ENCODE measurements at places on chromosomes 4 and X. TPM values are rescaled to one million over a fixed set of nuclear protein-coding genes. Genes with fewer than 3 reads are reported as not detected.
A peak's percentile ranks its signal among the peaks of the same experiment; 100 is the strongest.

Gene PRDM8
- 1.6 TPM for total RNA-seq

GRCh38 chrX:80792205-80792604 is 17.5 kb downstream of the BRWD3 start:
- DNase-seq: no peak

Gene GPC3
- 1.6 TPM for total RNA-seq

Gene NEIL3
- 0.16 TPM for total RNA-seq

GRCh38 chrX:153319295-153320046 is 2.1 kb downstream of the PNMA6F start:
- no peak for DNase-seq

DNA sequence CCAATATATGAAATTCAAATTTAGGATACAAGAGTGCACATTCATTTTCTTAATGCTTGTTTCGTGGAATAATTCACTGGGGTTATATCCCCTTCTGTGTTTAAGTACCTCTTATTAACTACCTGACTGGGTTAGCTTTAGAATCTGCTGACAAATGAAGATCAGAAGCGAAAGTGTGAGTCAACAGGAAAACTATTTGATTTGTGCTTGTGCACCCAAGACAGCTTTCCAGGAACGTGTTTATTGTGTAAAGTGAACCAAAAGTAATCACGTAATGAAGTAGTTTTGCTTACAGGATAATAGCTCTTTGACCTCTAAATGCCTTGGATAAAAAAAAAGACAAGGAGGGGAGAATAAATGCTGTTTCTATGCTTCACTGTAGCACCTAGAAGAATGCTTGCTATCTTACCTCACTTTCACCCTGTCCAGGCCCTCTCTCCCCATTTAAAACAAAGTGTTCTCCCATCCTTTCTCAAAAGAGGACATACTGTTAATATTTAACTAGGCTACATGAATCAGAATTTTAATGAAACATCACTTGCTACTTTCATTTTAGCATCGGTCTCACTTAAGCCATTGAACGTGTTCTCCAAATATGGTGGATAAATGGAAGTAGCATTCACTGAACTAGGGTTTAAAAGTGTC is 141.9 kb downstream of the THOC2 start:
- no peak for DNase-seq

DNA sequence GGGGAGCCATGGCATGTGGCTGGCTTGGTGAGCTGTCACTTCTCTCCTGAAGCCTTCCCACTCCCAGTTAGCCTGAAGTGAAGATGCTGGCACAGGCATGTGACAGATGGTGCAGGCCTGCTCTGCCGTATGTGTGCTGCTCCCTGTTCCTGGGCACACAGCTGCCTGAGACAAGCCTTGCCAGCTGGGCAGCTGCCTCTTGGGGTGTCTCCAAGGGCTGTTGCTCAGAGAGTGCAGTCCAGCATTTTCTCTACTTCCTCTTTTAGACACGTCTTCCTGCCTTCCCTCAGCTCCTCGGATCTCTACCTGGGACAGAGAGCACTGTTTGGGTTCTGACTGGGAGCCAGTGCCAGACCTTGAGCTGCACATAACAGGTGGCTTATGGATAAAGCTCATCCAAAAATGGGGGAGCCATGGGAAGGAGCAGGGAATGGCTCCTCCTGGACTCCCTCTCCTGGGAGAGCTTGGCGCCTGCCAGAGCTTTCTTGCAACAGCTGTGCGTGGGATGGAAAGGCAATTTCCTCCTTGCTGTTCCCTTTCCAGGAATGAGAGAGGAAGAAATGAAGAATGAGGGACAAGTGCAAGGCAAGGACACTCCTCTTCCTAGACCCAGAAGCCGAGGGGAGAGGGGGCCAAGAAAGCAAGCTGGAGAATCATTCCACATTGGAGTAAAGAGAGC is 132.9 kb downstream of the MSL3 start:
- DNase-seq: no peak

GRCh38 chr4:138062929-138063328 is 179.2 kb downstream of the SLC7A11 start:
- DNase-seq: no peak

DNA sequence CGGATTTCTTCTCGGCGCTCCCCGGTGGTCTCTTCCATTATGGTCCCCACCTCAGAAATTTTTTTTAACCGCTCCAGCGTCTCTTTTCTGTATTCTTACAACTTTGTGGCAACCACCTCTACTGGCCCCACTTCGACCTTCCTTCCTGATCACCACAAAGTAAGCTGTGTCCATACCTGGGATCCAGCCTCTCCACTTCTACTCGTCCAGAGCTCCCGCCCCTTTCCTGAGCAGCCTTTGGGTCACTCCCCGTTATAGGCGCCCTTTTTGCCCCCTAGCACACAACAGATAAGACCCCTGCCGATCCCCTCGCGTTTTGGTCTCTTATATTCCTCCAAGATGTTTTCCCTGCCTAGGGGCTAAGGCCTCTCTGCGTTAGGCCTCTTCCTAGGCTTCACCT is 557 bp downstream of the PIGG start:
- DNase-seq: no peak

Gene RBM46
- 0.13 TPM for total RNA-seq

Gene OPRPN
- total RNA-seq: not detected

DNA sequence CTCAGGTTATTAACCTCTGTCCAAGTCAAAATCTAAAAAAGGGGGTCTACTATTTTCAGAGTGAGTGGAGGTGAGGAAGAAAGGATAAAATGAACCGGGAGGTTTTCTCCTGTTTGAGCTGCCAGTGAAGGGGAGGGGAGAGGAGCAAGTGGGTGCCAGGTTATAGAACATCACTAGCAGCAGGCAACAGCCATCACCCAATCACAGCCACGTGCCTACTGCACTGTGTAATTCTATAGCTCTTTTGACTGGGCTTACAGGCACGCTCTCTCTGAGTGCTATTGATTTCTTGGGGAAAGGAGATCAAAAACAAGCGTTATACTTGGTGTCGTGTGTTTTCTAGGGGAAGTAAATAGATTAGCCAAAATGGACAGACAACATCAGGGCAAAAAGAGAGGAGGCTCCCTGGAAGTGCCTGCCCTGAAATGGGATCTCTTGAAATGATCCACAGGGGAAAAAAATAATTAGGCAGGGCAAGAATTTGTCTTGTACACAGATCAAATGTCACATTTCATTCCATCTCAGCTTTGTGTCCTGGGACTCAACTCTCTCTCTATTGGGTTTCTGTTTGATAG is 300.5 kb upstream of the LCORL start:
- no peak for DNase-seq

Gene JCHAIN
- total RNA-seq: 1.5 TPM

DNA sequence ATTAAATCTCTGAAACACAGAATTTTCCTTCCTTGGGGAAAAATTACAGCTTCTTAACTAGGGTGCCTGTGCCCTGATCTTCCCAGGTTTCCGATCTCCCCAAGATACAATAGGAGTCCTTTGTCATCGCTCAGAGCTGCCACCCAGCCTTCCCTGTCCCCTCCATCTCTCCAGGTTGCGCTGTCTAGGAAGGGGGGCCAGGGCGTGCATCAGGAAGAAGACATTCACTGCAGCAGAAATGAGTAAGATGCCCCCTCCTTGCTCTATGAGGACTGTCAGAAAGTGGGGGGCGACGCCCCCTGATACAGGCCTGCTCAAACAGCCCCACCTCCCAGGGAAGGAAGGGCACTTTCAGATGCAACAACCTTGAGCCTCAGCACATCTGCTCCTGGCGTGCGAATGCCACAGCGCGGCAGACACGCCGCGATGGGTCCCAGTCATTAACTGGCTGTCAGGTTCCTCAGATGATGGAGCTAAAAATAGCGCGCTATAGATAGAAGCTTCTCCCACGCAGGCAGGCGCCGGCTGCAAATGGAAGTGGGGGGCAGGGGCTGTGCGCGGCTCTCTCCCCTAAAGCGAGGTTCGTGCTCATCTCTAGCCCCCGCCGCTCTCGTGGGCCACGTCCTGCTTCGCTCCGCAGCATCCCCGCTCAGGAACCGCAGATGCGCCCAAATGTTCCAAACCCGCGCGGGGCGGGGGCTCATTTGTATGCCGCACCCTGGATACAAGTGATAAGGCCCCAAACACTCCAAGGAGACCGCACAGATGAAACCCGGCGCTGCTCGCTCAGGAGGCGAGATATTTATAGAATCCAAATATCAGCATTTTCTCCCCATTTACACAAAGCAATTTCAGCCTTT is 57.6 kb upstream of the LGI2 start:
- peak; percentile 84 for DNase-seq

GRCh38 chrX:51406688-51407519 is 74.3 kb downstream of the NUDT10 start:
- no peak for DNase-seq

Gene GAGE12E
- not detected for total RNA-seq

DNA sequence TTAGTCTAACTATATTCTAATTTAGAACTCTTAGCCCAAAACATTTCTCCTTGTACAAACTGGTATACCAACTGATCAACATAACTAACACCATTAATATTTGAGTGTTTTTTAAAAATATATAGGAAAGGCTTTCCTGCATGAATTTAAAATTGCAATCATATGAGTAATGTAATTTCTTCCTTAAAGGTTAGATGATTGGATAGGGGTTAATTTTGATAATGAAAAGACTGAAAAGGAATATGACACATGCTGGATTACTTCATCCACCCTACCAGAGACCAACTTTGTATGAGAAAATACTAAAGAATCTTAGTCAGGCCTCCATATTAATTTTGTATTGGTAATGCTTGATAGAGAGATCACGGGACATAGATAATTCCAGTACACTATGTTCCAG is 25.1 kb upstream of the PLS3 start:
- DNase-seq: no peak

Gene SAGE1
- total RNA-seq: not detected

Gene CFAP47
- total RNA-seq: not detected

- DNase-seq: no peak
Observed at GRCh38 chr4:3871181-3871852, 105.1 kb downstream of the ADRA2C start.

DNA sequence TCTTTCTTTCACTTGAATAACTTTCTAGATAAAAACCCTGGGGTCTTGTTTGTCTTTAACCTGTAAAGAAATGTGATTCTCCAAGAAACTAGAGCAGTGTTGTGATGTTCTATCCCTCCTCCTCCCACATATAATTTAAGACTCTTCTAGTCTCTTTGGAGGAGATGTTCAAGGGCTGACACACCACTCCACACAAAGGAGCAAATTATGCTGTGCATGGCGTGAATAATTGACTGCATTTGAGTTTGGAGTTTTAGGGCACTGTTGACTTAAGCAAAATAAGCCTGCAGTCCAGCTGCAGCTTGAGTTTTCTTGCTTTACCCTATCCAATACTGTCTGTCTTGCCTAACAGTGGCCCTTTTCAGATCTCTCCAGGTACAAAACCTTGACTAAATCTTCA is 119.7 kb downstream of the CHRDL1 start:
- DNase-seq: no peak

DNA sequence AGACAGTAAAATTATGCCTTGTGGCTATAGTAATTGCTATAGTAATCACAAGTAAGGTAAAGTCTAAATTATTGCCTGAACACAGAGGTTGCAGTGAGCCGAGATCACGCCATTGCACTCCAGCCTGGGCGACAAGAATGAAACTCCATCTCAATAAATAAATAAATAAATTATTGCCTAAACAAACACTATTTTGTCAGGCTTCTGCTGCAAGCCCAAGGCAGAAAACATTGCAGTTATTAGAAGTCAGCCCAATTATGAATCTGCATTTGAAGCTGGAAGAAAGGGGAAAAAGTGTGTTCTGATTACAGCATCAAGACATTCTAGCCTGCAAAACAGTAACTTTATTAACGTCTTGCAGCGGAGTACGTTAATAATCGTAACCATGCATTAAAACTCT is 17.1 kb downstream of the HSD17B13 start:
- DNase-seq: no peak

Gene CXCL9
- 0.70 TPM for total RNA-seq

Gene PCDH7
- 70.8 TPM for total RNA-seq

- no peak for DNase-seq
Observed at GRCh38 chr4:35358001-35358584, 886.2 kb downstream of the ARAP2 start.

Gene EIF2S3
- 105 TPM for total RNA-seq

Gene CCDC158
- 0.81 TPM for total RNA-seq

Gene VEGFD
- total RNA-seq: 1.3 TPM

GRCh38 chrX:13110433-13111324 is 66.3 kb upstream of the FAM9C start:
- no peak for DNase-seq

- no peak for DNase-seq
Observed at GRCh38 chrX:21843179-21843578, 3.8 kb downstream of the MBTPS2 start.

- no peak for DNase-seq
Observed at GRCh38 chrX:28391528-28391927, 195.7 kb upstream of the IL1RAPL1 start.

Gene SSX2
- not detected for total RNA-seq

- DNase-seq: no peak
Observed at GRCh38 chr4:67549123-67549522, 3.8 kb upstream of the CENPC start.

DNA sequence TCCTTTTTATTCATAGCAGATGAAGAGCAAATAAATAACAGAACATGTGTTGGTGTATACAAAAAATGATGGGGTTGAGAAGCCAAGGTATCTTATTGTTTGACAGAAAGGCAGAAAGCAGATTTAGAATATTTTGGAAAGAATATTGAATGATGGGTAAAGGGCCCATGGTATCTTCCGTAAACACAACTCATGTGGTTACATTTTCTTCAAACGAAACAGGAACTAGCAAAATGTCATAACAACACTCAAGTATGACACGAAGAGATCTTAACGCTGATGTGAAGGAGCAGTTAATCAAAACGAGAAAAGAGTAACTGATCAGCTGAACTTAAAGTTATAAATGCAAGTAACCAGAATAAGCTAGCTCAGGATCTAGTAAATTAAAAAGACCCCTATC is 195.7 kb upstream of the GK2 start:
- no peak for DNase-seq

- DNase-seq: no peak
Observed at GRCh38 chr4:76485450-76485849, 50.4 kb downstream of the SHROOM3 start.

Gene BEX4
- 34.3 TPM for total RNA-seq

- DNase-seq: no peak
Observed at GRCh38 chr4:153204247-153204671, at the start of gene TRIM2. Gene TRIM2, plus strand, starts transcription at chr4:153204443. Its CDS starts 88 bp downstream, at chr4:153204531.

Gene TCEAL1
- 22.1 TPM for total RNA-seq

Gene TRIML2
- total RNA-seq: not detected

Gene PNMA6A
- 0.78 TPM for total RNA-seq
